ENCODE measurements at places on chromosomes 7 and 10. TPM values are rescaled to one million over a fixed set of nuclear protein-coding genes. Genes with fewer than 3 reads are reported as not detected.

NUPR2 gene
- not detected for total RNA-seq

RAB19 gene
- not detected for total RNA-seq

ZNF488 gene
- 0.25 TPM for total RNA-seq

UFSP1 gene
- total RNA-seq: 1.0 TPM

RASSF4 gene
- total RNA-seq: 78.9 TPM

UNCX gene
- total RNA-seq: not detected

CRYGN gene
- not detected for total RNA-seq

WNT8B gene
- not detected for total RNA-seq

IGF2BP3 gene
- total RNA-seq: not detected

PALD1 gene
- total RNA-seq: 5.5 TPM

ZNF365 gene
- total RNA-seq: 0.63 TPM

DNA sequence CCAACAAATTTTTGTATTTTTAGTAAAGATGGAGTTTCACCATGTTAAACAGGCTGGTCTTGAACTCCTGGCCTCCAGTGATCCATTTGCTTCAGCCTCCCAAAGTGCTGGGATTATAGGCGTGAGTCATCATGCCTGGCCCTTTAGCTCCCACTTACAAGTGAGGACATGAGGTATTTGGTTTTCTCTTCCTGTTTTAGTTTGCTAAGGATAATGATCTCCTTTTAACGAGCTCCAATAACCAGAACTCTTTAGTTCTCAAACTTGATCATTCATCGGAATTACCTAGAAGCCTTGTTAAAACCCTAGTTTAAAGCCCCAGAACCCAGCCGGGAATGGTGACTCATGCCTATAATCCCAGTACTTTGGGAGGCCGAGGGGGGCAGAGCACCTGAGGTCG, 481.4 kb downstream of the TYW1 start:
- DNase-seq: no peak

DNA sequence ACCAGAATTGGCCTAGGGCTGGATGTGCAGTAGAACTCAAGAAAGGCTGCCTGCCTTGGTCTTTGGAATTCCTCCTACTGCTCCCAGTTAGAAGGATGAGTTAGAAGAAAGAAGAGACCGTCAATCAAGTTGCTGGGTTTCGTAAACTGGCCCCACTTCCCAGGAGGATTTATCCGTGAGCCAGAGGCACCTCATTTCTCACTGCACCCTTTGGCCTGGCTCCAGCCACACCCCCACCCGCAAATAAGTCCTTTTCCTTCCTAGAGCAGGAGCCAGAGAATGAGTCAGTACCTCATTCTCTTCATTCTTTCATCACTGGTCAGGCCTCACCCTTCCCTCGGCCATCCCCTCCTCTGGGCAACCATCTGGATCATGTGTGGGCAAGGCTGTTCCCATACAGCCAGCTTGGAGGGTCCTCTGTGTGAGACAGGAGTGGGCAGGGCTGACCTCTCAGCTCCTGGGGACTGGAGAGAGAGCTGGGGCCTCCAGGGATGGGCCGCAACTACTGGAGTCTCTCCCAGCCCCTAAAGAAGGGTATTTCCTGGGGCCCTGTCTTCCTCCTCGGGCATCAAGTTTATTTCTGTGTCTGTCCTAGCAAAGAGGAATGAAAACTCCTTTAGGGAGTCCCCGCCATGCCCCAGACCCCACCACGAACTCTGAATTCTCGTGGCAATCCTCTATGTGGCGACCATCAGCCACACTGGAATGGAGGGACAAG, 87.2 kb upstream of the DUSP5 start:
- DNase-seq: no peak

GRCh38 chr10:35412900-35413491, 76.7 kb downstream of the CCNY start:
- no peak for DNase-seq

GRCh38 chr7:125033506-125033905, 103.9 kb upstream of the POT1 start:
- no peak for DNase-seq

DNA sequence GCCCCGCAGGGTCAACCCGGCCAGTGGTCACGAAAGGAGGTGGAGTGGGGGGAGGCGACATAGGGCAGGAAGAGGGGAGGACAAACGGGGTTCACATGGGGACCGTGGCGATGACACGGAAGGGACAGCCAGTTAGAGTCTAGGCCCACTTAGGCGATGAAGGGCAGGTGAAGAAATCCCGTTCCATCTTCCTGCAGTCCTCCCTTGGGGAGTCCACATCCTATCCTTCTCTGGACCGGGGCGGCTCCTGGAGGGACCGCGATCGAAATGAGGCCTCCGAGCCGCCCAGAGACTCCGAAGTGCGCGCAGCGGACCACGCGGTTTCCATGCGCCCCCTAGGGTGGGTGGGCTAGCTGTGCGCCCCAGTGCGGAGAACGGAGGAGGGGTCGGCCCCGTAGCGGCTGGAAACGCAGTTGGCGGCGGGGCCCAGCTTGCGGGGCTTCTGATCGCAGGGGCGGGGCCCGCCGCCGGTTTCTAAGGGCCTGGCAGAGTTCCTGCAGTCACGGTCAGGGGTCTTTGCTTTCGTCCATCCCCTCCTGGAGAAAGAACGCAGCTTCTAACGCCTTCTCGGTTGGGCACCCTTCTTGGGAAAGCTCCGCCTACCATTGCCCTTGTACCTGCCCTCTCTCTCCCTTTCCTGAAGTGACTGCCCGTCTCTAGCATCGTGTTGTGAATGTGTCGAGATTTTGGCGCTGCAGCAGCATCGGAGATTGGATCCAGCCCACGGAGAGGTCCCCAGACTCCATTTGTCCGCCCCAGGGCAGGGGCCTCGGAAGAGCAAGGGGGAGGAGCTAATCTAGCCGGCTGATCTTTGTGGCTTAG, 17.9 kb upstream of the TMEM225B start:
- DNase-seq: peak; percentile 71

DNA sequence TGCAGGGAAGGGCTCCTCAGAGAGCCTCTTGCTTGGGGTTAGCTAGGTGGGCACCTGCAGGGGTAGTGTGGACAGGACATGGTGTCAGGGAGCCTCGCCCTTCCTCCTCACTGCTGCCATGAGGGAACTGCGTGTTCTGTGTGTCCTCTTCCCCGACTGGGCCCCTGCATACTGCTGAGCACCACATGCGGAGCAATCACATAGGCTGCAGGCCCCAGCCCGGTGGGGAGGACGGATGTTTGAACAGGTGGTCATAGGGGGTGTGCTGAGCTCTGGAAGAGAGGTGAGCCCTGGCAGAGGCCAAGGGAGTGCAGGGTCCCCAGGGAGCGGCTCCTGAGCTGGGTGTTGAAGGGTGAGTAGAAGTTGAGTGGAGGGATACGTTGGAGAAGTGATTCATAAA, 48.3 kb upstream of the ZMIZ2 start:
- no peak for DNase-seq

GRCh38 chr7:6323967-6324701, 51.7 kb upstream of the CYTH3 start:
- DNase-seq: no peak

GRCh38 chr10:31319602-31320549, 860 bp downstream of the ZEB1 start:
- peak; percentile 56 for DNase-seq

DNA sequence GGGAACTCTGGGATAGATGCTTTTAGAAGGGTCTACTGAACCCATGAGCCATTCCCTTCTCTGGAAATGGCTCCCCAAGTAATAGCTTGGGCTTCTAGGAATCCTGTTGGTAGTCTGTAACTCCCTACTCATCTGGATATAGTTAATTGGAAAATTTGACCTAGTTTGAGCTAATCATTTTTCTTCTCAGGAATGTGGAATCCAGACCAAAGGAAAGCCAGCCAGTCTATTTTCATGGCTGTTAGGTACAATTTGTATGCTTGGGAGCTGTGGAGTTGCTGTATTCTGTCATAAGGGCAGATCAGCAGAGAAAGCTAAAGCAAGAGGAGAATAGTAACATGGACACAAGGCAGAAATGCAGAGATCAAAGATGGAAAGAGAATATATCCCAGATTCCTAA, 71.6 kb upstream of the C1GALT1 start:
- no peak for DNase-seq

GRCh38 chr10:5442065-5442989, 30.0 kb downstream of the NET1 start:
- no peak for DNase-seq

DNA sequence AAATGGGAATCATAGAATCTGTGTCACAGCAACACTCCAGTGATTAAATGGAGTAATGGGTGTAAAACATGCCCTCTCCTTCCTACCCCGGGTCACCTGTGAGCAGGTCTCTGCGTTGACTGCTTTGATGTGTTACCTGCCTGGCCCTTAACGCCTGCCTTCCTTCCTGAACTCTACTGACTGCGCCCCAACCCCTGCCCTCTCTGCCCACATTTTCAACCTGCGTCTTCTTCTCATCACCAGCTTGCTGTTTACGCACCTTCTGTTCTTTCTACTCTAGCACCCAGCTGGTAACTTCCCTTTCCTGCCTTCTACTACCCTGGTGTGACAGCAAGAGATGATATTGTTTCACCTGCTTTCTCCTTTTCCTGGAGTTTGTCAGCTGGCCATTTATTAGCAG, 303.0 kb upstream of the LRGUK start:
- no peak for DNase-seq

- DNase-seq: no peak
Observed at GRCh38 chr10:35903021-35903420, 260.9 kb upstream of the FZD8 start.

- DNase-seq: no peak
Observed at GRCh38 chr7:77184990-77185389, 14.6 kb downstream of the FGL2 start.

- DNase-seq: no peak
Observed at GRCh38 chr7:95957510-95957909, 185.2 kb downstream of the DYNC1I1 start.

DNA sequence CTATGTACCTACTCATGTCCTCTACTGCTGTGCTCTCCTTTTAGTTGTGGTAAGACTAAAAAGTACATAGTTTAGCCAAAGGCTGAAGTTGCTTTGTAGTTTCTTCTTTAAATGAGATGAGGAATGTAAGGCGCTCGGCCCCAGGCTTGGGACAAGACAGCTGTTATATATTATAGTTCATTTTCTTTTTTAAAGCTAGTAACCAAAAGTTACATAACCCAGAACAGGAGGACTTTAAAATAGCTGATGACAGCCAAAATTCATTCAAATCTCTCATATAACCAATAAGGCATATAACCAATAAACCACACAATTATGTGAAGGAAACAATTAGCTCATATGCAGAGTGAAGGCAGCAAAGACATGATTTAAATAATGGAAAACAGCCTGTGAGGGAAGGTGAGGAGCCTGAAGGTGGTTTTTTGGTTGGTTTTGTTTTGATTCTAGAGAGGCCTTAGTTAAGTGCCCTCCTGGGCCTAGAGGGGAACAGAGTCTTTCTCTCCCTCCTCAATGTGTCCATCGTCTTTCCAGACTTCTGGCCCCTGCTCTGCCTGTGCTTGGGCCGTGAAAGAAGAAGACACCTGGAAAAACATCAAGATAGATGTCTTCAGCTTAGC, 35.8 kb downstream of the SLC26A4 start:
- no peak for DNase-seq

DNA sequence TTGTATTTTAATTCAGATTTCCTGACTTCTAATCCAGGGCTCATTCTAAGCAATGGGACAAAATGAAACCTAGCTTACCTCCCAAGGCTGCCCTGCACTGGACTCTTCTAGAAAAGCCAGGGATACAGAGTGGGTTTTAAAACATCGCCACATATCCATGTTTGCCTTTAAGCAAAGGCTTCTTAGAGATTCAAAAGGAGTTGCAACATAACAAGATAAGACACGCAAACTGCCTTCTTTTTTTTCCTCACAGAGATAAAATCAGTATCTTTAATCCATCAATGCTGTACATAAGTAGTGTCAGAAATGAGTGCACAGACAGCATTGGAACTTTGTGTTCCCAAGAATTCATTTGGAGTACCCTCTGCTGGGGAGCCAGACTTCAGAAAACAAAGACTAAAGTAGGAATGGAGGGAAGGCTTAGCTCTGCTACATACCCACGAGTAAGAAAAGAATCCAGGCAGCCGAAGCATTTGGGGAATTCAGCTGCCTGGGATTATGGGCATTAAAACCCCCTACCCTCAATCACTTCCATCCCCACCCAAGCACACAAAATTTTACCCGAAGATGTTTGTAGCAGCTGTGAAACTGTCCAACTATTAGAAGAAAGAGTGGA, 427.8 kb downstream of the ARL4A start:
- DNase-seq: no peak

DNA sequence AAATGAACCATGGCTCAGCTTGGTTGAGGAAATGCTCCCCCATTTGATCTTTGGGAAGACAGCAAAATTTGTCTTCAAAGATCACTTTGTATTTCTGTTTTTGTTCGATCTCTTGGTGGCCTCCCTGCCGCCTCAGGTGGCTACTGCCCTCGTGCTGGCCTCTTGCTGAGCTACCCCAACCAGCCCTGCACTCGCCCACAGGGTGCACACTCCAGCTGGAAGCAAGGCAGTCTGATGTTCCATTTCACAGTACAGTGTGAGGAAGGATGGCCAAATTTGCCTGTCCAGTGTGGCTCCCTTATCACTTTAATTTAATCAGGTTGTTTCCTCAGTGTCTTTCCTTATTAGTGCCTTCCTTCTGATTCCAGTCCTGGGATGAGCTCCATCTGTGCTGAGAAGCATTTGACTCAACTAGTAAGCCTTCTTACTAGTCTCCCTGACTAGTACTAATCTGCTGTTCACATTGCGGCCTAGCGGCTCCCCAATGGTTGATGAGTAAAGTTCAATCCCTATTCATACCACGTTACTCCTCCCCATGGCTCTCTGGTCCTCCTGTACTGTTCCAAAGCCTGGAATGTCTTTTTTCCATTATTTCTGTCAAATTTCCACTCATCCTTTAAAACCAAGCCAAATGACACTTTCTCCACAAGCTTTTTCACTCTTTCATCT, 8.2 kb downstream of the MYOF start:
- no peak for DNase-seq

- no peak for DNase-seq
Observed at GRCh38 chr7:80206763-80207162, 72.1 kb downstream of the GNAI1 start.

DNA sequence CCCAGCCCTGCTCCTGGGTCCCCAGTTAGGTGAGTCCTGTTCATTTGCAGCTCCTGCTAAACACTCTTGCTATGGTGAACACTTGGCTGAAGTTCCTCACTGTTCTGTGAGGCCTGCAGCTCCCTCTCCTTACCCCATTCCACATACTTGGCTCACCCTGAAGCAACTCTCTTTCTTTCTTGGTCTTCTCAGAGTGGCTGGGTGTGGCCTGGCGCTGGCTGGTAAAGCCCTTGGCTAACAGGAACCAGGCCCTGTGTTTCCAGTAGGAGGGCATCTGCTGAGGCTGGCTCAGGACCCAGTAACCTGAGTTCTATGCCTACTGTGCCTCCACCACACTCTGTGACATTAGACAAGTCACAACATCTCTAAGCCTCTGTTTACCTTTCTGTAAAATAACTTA, 53.1 kb upstream of the COL13A1 start:
- no peak for DNase-seq

- no peak for DNase-seq
Observed at GRCh38 chr7:123133924-123134323, 65.8 kb downstream of the SLC13A1 start.

Measured in heart left ventricle (tissue), 16 donors.